ENCODE measurements at places on chromosomes 6 and 20.

DNA sequence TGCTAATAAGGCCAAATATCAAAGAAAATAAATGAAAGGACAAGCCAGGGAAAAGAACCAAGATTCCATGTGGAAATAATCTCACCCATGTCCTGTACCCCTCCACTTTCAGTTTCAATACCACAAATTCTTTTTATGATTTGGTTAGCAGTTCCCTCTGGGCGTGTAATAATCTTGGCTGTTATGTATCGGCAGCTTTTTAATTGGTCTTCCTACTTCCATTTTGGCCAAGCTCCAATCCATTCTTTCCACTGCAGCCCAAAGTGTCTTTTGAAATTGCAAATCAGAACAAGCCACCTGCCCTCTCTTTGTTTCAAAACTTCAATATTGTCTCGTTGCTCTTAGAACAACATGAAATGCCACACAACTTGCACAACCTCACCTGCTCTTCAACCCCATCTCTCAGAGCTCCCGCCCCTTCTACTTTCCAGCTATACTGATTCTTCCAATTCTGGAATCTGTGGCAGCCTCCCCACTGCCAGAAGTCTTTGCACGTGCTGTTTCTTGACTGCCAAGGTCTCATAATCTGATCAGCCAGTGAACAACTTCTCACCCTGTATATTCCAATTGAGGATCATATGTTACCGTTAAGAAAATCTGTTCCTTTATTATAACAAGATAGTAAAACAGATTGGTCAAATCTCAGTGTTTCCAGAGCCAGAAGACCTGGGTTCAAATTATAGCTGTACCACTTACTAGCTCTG, 354.5 kb downstream of the CBLN4 start:
- DNase-seq: no peak

- DNase-seq: no peak
These were observed 45.6 kb downstream of the STK38 start for GRCh38 chr6:36501686-36502085.

DNA sequence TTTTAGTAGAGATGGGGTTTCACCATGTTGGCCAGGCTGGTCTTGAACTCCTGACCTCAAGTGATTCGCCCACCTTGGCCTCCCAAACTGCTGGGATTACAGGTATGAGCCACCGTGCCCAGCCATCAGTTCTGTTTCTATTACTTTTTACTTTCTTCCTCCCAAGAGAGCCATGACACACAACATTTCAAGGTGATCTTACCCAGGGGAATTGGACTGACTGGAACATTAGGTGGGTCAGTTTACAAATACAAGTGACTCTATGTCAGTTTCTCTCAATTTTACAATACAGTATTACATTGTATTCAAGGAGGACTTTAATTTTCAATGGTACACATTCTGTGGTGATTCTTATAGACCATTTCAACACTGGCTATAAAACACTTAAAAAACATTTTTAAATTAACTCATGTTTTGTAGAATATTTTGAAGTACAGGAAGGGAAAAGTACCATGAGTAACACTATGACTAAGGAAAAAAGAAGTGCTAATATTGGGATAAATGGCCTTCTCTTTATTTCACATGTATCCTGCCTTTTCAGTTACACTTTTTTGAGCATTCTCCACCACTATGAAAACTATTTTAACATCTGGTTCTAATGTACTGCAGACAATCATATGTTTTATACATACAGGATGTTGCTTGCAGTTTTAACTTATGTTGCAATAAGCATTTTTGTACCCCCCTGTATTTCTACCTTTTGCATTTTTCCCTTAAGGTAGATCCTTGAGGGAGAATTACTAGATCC, 8.4 kb downstream of the TPBG start:
- no peak for DNase-seq

- peak; percentile 90 for DNase-seq
These were observed 3.3 kb downstream of the ID1 start for GRCh38 chr20:31608251-31608945.

DNA sequence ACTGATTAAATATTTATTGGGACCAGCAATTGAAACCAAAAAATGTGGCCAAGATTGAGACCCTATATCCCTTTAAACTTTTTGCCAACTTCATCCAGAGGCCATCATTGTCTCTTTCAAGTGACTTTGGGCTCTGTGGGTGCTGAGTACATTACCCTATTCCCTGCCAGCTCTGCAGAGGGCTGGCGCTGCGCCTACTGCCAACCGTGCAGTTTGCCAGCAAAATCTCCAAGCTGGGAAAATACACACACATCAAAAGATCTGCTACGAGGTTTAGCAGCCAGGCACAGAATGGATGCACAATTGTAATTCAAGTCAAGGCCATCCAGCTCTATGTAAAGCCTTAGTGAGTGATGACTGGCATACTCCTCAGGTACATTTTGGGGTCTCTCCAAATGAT, 125.0 kb downstream of the CBLN4 start:
- DNase-seq: no peak

All from LoVo (cell line).